Astrocyte (in vitro differentiated cells and primary cell): ENCODE measurements at places on chromosomes 16 and 17. TPM values are rescaled to one million over a fixed set of nuclear protein-coding genes. Genes with fewer than 3 reads are reported as not detected.

DNA sequence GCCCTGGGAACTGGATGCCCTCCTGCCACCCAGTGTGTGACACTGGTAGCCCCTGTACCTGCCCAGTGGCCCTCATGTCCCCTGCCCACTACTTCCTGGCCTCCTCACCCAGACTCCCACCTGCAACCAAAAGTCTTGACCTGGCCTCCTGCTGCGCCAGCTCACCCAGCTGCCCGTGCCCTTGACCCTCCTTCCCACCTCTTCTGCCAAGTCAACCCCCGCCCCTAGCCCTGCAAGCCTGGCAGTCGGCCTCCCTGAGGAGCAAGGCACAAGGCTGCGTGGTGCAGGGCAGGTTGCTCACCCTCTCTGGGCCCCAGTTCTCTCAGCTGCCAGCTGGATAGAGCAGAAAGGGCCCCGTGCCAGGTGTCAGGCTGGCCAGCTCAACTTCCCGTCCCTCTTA lies 12.3 kb upstream of the FAM83G start:
- no peaks in the 10 kb centered on the region for H3K4me1 ChIP-seq
- H3K27me3 ChIP-seq = peaks cover 3% of the 10 kb centered on the region
- H3K27ac ChIP-seq = no peak overlapping the region
- no peak for DNase-seq
- no peaks in the 10 kb centered on the region for H3K36me3 ChIP-seq

GRCh38 chr17:28145348-28145747 lies 102.9 kb downstream of the NLK start:
- H3K36me3 ChIP-seq = no peaks in the 10 kb centered on the region
- H3K4me1 ChIP-seq = no peaks in the 10 kb centered on the region
- DNase-seq = peak; percentile 44
- no peak overlapping the region for H3K27ac ChIP-seq
- no peaks in the 10 kb centered on the region for H3K27me3 ChIP-seq

GRCh38 chr17:76166906-76167305 lies 25.9 kb upstream of the FOXJ1 start:
- no peak overlapping the region for H3K4me3 ChIP-seq
- no peak for DNase-seq
- H3K27ac ChIP-seq = no peak overlapping the region
- no peaks in the 10 kb centered on the region for H3K27me3 ChIP-seq
- H3K36me3 ChIP-seq = no peaks in the 10 kb centered on the region

The COPRS gene
- total RNA-seq = 27.6 and 27.8 TPM in 2 replicates

DNA sequence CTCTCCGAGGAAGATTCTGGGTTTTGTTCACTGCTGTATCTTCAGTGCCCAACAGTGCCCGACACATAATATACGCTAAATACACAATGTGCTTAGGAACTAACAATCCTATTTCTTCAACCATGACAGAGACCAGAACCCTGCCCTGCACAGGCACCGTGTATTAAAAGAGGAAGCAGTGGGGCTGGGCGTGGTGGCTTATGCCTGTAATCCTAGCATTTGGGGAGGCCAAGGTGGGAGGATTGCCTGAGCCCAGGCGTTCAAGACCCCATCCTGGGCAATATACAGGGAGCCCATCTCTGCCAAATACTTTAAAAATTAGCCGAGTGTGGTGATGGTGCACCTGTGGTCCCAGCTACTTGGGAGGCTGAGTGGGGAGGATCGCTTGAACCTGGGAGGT lies 19.3 kb downstream of the ARL2BP start:
- peaks cover 14% of the 10 kb centered on the region for H3K4me1 ChIP-seq
- H3K36me3 ChIP-seq = no peaks in the 10 kb centered on the region
- DNase-seq = no peak

- no peaks in the 10 kb centered on the region for H3K36me3 ChIP-seq
- no peak overlapping the region for H3K4me3 ChIP-seq
- DNase-seq = no peak
- no peak overlapping the region for H3K27ac ChIP-seq
- no peaks in the 10 kb centered on the region for H3K27me3 ChIP-seq
These were observed 351.2 kb downstream of the UTP18 start for GRCh38 chr17:51611585-51611984.

The KCNH6 gene
- not detected in 2 replicates for total RNA-seq

DNA sequence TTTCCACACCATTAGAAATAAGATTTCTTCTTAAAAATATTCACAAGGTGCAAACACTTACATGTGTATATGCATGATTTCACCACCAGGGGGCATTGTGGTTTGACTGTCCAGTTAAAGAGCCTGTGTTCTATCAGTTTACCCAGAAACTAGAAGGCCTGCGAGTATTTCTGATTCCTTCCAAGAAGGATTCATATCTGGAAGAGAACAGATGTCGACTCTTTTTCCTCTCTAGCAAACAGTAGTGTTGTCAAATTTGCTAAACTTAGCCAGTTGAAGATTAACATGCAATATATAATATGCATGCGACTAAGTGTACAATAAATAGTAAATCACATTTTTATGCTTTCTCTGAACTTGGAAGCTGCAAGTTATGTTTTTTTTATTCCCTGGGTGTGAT lies 404.1 kb downstream of the WWOX start:
- no peaks in the 10 kb centered on the region for H3K4me1 ChIP-seq
- no peak overlapping the region for H3K27ac ChIP-seq
- H3K27me3 ChIP-seq = no peaks in the 10 kb centered on the region
- DNase-seq = peak; percentile 18

The DNAH2 gene
- 0.11 and 0.34 TPM in 2 replicates for total RNA-seq

- H3K27ac ChIP-seq = no peak overlapping the region
- peaks cover 14% of the 10 kb centered on the region for H3K4me1 ChIP-seq
- no peaks in the 10 kb centered on the region for H3K27me3 ChIP-seq
These were observed 4.7 kb downstream of the FLCN start for GRCh38 chr17:17232303-17232621.

DNA sequence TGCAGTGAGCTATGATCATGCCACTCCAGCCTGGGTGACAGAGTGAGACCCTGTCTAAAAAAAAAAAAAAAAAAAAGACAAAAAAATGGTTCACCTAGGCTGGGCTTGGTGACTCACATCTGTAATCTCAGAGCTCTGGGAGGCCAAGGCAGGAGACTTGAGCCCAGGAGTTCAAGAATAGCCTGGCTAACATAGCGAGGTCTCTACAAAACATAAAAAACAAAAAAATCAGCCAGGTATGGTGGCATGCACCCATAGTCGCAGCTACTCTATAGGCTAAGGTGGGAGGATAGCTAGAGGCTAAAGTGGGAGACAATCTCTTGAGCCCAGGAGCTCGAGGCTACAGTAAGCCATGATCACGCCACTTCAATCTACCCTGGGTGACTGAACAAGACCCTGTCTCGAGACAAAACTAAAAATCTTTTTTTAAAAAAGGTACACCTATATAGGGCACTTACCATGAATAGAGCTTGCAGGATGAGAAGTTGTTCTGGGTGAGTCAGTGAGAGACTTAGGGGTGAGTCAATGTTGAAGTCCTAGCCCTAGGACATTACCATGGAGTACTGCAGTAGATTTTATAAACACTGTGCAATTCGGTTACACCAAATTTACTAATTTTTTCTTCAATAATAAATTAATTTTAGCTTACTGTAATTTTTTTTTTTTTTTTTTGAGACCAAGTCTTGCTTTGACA lies 19.0 kb downstream of the USP32 start:
- H3K4me3 ChIP-seq = no peak overlapping the region
- DNase-seq = peak; percentile 80
- peaks cover 8% of the 10 kb centered on the region for H3K4me1 ChIP-seq

DNA sequence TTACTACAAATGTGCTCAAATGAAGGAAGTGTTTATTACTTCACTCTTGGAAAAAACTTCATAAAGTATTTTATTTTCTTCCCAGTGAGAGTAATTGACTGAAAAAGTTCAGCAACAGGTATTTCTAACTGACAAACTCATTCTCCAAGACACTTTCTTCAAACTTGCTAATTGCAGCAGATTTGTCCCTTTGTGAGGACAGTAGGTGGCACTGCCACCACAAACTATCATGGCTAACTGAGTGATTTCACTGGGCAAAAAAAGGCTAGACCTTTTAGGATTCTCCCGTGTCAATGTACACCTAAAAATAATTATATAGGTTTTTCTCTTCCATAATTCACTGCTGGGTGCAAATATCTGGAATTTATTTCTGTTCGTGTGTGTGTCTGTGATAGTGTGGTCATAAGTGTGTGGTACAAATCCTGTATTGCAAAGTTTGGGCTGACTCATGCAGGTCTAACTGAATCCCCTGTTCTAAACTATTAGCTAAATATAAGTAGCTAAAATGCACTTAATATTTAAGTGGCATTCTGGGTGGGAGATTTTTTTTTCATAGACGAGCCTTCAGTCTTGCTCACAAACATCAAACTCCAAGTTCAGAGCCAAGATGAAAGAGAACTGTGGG lies 3.9 kb downstream of the HS3ST3A1 start:
- H3K36me3 ChIP-seq = no peaks in the 10 kb centered on the region
- peak; percentile 61 for DNase-seq
- peaks cover 39% of the 10 kb centered on the region for H3K4me1 ChIP-seq
- H3K27ac ChIP-seq = peak overlapping the region; percentile 85
- peak overlapping the region; percentile 87 for H3K4me3 ChIP-seq
- no peaks in the 10 kb centered on the region for H3K27me3 ChIP-seq

DNA sequence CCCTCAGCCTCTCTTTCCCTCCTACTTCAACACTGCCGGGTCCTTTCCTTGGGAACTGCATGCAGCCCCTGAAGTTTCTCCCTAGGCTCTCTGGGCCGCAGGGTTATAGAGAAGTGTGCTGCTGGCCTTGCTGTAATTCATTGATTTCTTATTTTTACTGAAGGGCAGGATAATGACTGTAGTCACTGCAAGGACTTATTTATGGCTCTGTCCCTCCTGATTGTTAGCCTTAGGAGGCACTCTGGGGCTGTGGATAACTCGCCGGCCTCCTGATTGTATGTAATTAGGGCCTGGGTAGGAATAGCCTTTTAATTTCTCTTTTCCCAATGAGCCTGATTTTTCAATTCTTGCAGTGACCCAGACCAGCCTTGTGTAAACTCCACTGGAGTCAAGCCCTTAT lies 138.3 kb upstream of the CDH13 start:
- no peaks in the 10 kb centered on the region for H3K4me1 ChIP-seq
- no peak overlapping the region for H3K27ac ChIP-seq
- H3K36me3 ChIP-seq = no peaks in the 10 kb centered on the region
- peaks cover 7% of the 10 kb centered on the region for H3K27me3 ChIP-seq
- no peak overlapping the region for H3K4me3 ChIP-seq

The EXOC3L1 gene
- 0.45 and 0.62 TPM in 2 replicates for total RNA-seq

DNA sequence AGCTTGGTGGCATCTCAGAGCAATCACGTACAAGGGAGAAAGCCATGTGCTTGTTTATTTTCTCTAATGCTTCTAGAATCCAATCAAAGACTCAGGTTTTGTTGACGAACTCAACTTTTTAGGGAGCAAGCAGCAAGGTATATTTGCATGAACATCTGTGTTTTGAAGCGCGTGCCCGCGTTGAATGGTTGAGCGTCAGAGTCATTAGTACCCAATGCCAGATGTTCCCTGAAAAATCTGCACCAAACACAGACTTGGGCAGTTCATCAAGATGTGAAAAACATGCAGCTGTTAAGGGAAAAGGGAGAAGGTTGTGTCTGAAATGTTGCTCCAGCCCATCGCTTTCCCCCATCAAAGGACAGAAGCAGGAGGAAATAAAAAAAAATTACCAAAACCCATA lies 170.4 kb downstream of the SNX29 start:
- no peaks in the 10 kb centered on the region for H3K27me3 ChIP-seq
- no peak overlapping the region for H3K4me3 ChIP-seq
- H3K4me1 ChIP-seq = no peaks in the 10 kb centered on the region
- DNase-seq = no peak

DNA sequence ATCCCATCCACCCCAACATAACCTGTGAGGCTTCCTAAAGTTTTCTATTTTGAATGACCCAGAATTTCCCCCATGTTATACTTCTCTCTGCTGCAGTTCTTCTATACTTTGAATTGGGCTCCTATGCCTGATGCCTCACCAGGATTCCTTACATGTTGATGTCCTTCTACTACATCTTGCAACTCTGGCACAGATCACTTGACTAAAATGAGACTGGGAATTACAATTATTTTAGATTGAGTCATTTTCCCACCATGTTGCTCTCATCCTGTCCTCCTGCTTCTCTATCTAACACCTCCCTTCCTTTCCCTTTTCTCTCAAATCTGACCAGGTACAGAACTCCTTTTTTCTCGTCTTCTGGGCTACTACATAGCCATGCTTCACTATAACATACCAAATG lies 314.0 kb upstream of the KCNJ16 start:
- no peaks in the 10 kb centered on the region for H3K27me3 ChIP-seq
- no peak overlapping the region for H3K4me3 ChIP-seq
- DNase-seq = peak; percentile 34
- peaks cover 14% of the 10 kb centered on the region for H3K4me1 ChIP-seq

The TNS4 gene
- total RNA-seq = not detected in 2 replicates

The KRT10 gene
- 49.7 and 50.6 TPM in 2 replicates for total RNA-seq

GRCh38 chr17:3980381-3981014 lies 16.3 kb upstream of the ATP2A3 start:
- H3K4me1 ChIP-seq = no peaks in the 10 kb centered on the region
- no peak for DNase-seq
- no peaks in the 10 kb centered on the region for H3K36me3 ChIP-seq
- no peak overlapping the region for H3K4me3 ChIP-seq
- no peaks in the 10 kb centered on the region for H3K27me3 ChIP-seq

GRCh38 chr16:80355335-80355734 lies 185.5 kb upstream of the DYNLRB2 start:
- H3K27ac ChIP-seq = no peak overlapping the region
- no peaks in the 10 kb centered on the region for H3K27me3 ChIP-seq
- no peaks in the 10 kb centered on the region for H3K36me3 ChIP-seq
